ENCODE measurements at places on chromosomes 11 and 22.
A peak's percentile ranks its signal among the peaks of the same experiment; 100 is the strongest.

DNA sequence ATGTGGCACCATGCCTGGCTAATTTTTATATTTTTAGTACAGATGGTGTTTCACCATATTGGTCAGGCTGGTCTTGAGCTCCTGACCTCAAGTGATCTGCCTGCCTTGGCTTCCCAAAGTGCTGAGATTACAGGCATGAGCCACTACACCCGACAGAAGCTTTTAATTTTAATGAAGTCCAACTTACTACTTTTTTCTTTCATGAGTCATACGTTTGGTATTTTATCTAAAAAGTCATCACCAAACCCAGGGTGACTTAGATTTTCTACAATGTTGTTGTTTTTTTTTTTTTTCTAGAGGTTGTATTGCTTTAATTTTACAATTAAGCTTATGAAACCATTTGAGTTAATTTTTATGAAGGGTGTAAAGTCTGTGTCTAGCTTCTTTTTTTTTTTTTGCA lies 34.9 kb downstream of the JRKL start:
- no peak for DNase-seq

DNA sequence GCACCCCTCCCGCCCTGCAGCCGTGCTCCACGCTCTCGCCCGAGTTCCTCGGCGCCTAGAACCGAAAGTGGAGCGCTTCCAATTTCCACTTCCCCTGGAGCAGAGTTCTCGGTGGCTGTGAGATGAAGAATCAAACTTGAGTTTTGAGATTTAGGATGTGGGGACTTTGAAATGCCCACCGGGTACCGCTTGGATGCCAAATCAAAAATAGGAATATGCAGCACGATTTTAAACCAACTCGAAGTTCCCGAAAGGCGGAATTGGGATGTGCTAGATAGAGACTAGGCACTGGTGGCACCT lies 569 bp downstream of the POLA2 start:
- DNase-seq = no peak

- peak; percentile 30 for DNase-seq
These were observed 27.5 kb upstream of the CABP7 start for GRCh38 chr22:29692327-29692640.

GRCh38 chr22:35868938-35869337 lies 151.3 kb downstream of the APOL5 start:
- no peak for DNase-seq

GRCh38 chr11:36316049-36316448 lies 20.0 kb downstream of the PRR5L start:
- DNase-seq = no peak

- no peak for DNase-seq
These were observed 125.3 kb upstream of the TIMP3 start for GRCh38 chr22:32676191-32676590.

DNA sequence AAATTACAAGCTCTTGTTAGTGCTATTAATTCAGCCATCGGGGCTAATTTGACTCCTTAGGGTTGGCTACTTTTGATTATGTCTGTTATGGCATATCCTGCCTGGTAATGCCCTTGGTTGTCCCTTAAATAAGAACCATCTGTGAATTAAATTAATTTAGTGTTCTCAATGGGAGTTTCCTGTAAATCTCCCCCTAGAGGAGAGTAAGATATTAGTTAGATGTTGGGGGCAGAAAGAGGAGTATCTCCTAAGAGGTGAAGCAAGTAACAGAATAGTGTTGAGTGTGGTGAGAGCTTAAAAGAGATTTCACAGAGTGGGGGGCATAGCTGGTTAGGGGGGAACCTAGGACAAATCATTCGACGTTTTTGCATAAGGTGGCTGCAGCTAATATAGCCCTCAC lies 1126.9 kb downstream of the JRKL start:
- DNase-seq = no peak

- DNase-seq = no peak
These were observed 14.6 kb upstream of the ARHGEF17 start for GRCh38 chr11:73293356-73293936.

GRCh38 chr11:19808076-19808911 lies 95.7 kb downstream of the NAV2 start:
- no peak for DNase-seq

GRCh38 chr11:78363024-78363619 lies 54.5 kb downstream of the GAB2 start:
- DNase-seq = no peak

GRCh38 chr22:26830837-26831236 lies 173.4 kb downstream of the MIAT start:
- no peak for DNase-seq

DNA sequence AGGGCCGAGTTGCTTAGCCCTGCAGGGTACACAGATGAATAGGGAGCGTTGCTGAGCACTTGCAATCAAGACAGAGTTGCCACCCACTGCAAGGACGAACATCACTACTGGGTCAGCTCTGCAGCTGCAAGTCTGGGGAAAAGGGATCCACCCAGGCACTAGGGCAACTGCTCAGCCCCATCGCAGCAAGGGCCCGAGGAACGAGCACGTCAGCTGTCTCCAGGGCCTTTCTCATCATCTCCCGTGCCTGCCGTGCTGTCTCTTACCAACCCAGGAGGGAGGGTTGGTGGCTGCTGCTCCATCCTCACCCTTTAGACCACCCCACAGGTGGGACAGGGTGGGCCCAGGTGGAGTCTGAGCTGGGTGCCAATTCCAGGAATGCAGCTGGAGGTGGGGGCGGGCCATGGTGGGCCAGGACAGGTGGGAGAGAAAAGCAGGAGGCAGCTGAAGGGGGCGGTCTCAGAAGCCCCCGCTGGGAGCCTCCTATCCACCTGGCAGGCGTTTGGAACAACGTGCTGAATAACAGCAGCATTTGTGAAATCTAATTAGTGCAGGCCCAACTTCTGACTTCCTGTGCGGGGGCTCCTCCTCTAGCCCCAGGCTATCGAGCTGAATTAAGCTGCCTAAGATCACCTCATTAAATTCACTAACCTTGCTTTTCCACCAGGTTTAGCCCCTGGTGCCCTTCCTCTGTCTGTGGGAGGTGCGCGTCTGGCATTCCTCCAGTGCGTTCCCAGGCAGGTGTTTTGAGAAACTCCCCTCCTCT lies 252.5 kb downstream of the ST3GAL4 start:
- DNase-seq = no peak

DNA sequence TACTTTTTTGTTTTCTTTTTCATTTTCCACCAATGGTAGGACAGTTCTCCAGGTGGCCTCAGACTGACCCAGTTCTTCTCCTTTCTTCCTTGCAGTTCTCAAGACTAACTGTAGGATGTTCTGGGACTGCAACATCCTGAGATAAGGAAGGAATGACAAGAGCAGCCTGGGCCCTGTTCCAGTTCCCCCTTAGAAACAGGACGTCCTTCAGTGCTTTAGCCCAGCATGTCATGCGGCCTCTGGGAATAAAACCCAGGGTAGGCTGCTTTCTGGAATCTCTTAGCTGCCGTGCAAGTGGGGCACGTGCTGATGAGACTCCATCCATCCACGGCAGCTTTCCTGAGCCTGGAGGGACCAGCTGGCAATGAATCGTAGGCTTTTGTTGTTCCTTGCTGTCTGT lies 24.0 kb upstream of the CADM1 start:
- no peak for DNase-seq

- no peak for DNase-seq
These were observed 5.4 kb upstream of the KCNJ4 start for GRCh38 chr22:38460426-38460840.

GRCh38 chr22:44406341-44407170 lies 91.5 kb downstream of the RTL6 start:
- DNase-seq = peak; percentile 70

- no peak for DNase-seq
These were observed 37.2 kb upstream of the ADORA2A start for GRCh38 chr22:24390156-24390555.

DNA sequence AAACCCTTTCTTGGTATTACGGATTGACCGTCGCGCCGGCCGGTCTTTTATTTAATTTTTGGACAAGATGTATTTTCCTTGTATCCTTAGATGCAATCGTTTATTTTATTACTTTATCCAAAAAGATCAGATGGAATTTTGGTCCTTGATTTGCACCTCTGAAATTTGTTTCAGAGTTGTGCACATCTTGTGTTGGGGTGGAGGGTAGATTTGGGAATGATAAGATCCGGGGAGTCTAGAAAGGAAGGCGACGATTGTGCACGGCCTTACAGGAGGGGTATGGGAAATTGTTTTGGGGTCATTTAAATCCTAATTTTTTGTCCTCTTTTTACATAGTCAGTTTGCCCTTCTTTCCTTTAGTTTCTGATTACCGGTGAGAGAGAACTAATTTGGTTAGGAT lies 1.4 kb downstream of the KDM2A start:
- DNase-seq = peak; percentile 21

DNA sequence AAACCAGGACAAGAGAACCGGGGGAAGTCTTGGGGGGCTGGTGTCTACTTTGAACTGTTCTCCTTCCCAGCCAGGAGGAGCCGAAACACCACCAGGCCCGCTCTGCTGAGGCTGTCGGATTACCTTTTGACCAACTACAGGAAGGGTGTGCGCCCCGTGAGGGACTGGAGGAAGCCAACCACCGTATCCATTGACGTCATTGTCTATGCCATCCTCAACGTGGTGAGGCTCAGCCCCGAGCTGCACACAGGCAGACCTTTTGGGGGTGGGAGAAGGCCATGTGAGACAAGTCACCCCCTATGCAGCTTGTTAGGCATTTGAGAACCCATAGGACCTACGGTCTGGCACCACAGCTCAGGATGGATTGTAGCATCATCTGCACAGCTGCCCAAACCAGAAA lies 2.8 kb downstream of the HTR3A start:
- no peak for DNase-seq

- no peak for DNase-seq
These were observed 24.0 kb upstream of the TMEM191C start for GRCh38 chr22:21443057-21443734.

- DNase-seq = no peak
These were observed 598 bp downstream of the CABIN1 start for GRCh38 chr22:24011735-24012068.

DNA sequence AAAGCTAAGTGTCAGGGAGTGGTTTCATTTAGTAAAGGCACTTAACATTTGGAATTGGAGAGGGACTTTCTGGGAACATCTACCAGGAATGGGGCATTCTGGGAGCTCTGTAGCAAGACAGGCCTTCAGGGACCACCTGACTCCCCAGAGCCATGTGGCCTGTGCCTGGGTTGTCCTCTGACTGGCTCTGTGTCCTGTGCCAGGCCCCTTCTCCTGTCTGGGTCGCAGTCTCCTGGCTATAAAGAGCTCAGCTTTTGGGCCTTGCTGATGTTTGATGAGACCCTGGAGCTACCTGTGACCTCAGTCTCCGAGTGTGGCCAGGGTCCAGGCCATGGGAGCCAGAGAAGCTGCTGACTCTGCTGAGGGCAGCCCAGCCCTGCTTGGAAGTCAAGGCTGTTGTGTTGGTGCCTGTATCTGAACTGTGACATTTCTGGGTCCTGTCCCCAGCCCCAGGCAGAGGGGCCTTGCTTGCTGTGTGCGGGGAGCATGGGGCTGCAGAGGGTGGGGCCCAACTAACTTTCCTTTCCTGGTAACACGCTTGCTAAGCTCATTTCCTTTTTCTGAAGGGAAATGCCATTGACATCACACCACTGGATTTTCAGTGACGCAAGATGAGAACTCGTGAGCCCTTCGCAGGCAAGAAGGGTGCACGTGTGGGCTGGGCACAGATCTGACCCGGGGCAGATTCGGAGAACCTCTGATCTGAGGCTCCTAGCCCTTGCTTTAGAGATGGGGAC lies 41.3 kb downstream of the LRRC32 start:
- peak; percentile 45 for DNase-seq

GRCh38 chr22:49524362-49524761 lies 303.3 kb downstream of the BRD1 start:
- no peak for DNase-seq

DNA sequence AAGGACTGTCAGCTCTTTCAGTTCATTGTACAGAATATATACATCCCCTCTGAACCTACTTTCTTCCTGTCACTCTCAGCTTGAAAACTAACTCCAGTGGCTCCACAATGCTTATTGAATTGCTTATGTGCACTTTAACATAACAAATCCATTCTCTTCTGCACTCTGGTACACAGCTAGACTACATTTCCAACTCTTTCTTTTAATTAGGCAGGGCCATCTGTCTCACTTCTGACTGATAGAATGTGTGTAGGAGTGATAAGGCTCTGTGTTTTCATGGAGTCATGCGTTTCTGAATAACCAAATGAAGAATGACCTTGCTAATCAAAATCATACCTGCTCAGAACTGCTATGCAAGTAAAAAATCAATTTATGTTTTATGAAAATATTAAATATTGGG lies 278.5 kb upstream of the CCDC179 start:
- no peak for DNase-seq

DNA sequence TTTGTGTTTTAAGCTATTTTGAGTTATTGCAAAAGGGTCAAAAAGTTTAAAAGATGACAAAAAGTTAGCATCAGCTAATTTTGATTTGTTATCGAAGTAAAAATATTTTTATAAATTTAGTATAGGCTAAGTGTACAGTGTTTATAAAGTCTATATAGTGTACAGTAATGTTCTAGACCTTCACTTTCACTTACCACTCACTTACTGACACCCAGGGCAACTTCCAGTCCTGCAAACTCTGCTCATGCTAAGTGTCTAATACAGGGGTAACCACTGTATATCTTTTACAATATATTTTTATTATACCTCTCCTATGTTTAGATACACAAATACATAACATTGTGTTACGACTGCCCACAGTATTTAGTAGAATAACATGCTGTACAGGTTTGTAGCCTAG lies 59.7 kb downstream of the PDGFD start:
- DNase-seq = no peak

DNA sequence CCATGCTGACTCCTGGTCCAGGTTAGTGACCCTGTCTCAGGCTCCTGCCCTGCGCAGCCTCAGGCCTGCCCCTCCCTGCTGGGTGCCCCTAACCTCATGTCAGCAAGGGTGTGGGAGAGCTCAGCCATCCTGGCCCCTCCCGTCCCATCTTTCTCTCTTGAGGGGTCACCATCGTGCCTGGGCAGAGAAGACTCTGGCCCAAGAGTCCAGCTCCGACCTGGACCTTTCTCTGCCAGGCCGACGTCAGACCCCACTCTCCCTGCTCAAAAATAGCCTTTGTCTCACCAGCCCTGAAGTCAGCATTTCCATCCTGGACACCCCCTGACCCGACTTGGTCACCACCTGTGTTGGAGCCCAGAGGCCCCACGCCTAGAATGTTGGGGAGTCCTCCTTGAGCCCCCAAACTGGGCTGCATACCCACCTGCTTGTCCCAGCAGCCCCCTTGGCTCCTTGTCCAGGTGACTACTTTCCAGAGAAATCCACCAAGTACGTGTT lies 4.9 kb downstream of the SCGB1C1 start:
- no peak for DNase-seq

Data from tongue (tissue), 3 donors.